LHCN-M2 (cell line): ENCODE measurements at places on chromosomes 11 and 22.

- DNase-seq, result no peak
These were observed 18.7 kb downstream of the ALG12 start for GRCh38 chr22:49899530-49899929.

GRCh38 chr22:31947296-31947695 is 3.0 kb downstream of the YWHAH start:
- DNase-seq, result peak; percentile 35

GRCh38 chr11:69145050-69145380 is 10.7 kb upstream of the SMIM38 start:
- DNase-seq, result no peak

DNA sequence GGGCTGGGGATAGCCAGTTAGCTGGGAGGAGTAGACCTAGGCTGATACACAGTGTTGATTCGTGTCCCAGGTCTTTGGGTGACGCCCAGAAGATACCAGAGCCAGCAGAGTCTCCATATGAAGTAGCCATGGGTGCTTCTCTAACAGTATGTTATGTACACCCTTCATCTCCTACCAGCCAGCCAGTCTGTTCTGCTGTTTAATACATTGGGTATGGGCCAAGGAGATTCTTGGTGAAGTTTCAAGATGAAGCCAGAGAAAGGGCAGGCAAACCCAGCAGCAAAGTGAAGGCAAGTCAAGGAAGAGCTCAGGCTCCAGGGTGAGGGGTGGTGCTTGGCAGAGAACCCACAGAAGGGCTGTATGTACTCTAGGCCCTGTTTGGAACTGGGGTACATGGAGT is 56.4 kb downstream of the PPFIBP2 start:
- DNase-seq, result no peak

- DNase-seq, result peak; percentile 41
These were observed 58.6 kb upstream of the EIF3D start for GRCh38 chr22:36587289-36588154.

DNA sequence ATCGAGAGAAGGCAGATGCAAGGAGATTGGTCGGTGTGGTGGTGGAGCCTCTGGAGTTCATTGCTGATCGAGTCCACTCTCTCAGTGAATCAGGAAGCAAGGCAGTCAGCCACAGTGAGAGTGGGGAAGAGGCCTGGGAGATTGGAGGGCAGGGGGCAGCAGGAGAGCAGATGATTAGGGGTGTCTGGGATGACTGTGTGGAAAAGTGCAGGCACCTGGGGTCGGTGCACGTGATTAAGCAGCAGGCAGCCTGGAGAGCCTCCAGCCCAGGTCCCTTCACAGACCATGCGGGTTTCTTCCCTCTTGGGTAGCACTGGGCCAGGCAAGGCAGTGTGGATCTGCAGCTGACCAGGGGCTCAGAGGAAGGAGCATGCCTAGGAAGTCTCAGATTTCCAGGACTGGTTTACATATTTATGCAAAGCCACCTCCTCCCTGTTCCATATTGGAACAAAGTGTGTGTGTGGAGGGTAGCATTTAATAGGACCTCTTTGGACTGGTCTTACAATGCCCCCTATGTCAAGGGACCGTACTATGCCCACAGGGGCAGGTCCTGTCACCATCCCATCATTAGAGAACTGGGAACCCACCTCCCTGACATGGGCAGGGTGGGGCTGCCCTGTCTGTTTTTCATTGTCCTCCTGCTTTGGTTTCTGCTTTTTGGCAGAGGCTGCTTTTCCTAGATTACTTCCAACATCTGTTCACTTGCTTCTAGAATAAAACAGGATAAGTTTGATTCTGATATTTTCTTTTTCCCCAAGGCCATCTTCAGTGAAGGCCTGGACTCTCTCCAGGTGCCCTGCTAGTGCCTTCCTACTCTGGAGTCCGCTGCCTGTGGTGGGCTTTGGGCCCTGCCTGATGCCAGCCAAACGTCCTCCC is 14.0 kb upstream of the GDPD5 start:
- no peak for DNase-seq

DNA sequence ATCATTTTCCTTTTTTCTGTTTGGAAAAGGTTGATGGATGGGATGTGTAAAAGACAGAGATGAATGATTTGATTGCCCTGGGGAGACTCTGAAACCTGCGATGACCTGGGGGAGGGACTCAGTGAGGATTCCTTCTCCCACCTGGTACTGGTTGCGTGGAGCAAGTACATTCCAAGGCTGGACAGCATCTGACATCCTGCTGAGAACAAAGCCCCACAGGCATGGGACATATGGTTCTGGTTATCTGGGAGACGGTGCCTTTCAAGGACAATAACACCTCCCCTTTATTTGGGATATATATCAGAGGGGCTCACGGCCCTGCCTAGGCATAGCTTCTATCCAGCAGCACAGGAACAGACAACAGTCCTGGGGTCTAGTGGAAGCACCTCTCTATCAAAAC is 527.8 kb downstream of the METTL15 start:
- no peak for DNase-seq

GRCh38 chr11:62025487-62026105 is 58.2 kb upstream of the FTH1 start:
- peak; percentile 88 for DNase-seq

DNA sequence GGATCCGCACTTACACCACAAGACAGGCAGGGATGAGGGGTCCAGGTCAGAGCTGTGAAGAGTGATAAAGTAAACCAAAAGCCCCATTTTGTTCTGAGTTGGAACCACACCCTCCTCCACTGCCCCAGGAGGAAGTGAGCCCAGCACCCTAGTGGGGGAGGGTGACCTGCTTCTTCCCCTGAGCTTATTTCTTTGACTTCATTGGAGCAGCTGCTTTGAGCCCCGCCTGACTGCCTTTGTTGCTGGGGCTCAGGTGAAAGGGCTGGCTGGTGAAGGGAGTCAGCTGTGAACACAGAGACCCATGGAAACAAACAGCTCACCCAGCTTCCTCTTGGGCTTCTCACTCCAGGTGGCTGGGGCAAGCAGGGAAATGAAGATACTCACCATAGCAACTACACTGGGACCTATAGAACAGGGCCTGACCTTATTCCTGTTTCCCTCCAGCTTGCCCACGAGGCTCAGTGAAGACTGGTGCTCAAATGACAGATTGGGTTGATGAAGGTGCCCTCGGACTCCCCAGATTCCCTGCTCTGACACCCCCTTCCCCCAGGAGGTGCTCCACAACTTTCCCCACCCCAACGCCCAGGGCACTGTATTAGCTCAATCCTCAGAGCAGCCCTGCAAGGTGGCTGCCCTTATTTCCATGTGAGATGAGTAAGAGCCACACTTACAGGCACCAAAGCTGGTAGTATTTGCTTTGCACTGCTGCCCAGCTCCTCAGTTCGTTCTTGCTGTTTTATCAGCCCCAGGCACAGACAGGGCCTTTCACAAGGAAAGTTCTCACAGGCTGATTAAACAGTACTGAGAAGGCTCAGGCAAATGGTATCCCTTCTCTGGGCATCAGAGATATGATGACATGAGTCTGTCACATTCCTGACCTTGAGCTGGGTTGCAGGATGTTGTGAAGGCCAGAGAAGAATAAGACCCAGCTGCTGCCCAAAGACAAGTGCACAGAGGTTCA is 2.4 kb downstream of the UCP2 start:
- no peak for DNase-seq

GRCh38 chr11:21148376-21148775 is 479.0 kb downstream of the NELL1 start:
- no peak for DNase-seq

DNA sequence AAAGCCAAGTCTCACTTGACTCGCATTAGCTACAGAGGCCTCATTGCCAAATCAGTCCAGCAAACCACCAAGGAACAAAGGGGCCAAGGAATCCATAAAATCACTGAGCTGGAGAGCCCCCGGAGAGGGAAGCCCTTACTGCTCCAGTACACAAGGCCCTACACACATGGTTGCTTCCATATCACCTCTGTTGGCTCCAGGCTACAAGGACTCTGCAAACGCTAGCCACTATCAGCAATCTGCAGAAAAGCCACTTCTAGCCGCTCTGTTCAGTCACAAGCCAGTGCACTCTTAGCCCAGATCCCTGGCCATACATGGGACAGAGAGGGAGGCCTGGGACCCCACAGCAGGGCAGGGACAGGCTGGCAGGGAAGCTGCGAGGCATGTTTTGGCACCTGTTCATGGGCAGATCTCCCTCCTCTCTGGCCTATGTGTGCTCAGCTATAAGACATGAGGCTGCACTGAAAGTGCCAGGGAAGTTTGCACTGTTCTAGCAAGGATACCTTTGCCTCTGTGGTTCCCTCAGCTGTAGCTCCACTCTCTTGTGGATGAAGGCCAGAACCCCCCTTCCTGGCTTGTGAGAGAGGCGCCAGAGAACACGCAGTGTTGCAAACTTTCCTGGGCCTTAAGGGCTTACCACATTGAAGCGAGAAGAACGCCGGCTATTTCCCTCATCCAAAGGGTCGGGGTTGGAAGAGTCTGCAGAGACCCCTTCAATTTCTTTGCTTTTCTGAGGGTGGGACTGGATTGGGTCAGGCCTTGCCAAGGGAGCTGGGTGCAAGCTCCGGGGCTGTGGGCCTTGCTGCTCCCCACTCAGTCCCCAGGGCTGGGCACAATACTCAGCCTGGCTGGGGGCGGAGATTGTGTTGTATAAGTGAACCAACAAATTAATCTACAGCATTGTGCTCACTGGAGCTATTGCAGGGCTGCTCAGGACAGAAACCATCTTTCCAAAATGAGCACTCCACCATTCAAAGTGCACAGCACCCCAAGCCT is 108.7 kb upstream of the PITPNB start:
- DNase-seq, result no peak

GRCh38 chr11:119181677-119182412 is 3.4 kb upstream of the NHERF4 start:
- no peak for DNase-seq

- DNase-seq, result no peak
These were observed 27.3 kb downstream of the BCL2L13 start for GRCh38 chr22:17665854-17666253.

GRCh38 chr11:118572981-118573550 is 857 bp downstream of the ARCN1 start:
- DNase-seq, result peak; percentile 43

- DNase-seq, result no peak
These were observed 263.8 kb upstream of the NARS2 start for GRCh38 chr11:78838417-78838816.

DNA sequence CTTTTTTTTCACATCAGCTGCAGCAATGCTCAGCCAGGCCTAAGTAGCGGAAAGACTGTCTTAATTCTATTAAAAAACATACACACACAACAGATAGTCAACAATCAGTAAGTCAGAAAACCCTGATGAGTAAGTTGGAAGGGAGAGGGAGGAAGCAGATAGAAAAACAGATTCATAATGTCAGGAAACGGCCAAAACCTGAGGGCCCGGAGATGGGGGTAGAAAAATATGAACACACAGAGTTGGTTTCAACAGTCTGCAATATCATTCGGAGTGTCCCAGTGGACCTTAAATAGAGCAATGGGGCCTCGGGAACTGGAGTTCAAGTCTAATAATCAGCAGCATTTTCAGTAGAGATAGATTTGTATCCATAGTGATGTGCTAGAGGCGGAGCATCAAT is 14.8 kb downstream of the LRRC55 start:
- DNase-seq, result no peak

GRCh38 chr11:77596626-77597025 is 6.9 kb downstream of the AQP11 start:
- peak; percentile 37 for DNase-seq

DNA sequence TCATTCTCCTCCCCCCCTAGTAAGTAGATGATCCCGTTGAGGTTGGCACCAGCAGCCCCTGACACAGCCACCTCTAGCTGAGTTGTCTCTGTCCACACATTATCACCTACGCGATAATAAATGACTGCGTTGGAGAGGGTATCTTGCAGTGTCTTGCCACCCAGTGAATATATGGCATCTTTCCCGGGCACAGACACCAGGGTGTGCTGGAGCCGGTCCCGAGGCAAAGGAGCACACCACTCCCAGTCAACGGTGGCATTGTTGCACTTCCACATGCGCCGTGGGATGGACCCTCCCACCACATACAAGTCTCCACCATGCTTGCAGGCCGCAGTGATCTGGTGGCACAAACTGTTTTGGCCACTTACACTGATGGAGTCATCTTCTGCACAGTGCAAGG is 5.4 kb downstream of the KBTBD4 start:
- DNase-seq, result no peak

GRCh38 chr11:70464509-70465361 is 66.4 kb downstream of the CTTN start:
- DNase-seq, result no peak

GRCh38 chr11:62124186-62125113 is 639 bp downstream of the INCENP start:
- peak; percentile 74 for DNase-seq

- DNase-seq, result no peak
These were observed 171.3 kb downstream of the BRD1 start for GRCh38 chr22:49656291-49656851.

DNA sequence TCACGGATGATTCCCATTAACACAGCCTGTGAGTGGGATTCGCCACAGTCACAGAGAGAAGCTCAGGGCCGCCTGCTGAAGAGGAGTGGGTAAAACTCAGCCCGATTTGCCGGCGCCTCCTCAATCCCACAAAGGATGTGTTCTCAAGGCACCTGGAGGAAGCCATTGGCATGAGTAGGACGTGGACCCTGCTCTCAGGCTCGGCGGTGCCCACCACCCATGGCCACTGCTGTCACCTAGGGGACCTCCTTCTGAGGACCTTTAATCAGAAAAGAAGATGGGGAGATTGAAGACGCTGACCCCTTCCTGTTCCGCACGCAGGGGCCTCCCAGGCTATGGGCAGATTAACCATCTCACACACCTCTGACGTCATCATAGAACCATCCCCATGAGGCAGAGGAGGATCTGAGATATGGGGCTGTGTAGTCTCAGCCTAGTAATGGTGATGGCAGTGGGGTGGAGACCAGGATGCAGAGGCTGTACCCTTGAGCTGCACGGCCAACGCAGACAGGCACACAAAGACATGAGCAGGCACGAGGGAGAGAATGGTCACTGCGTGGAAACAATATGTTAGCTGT is 571.8 kb downstream of the BRD1 start:
- DNase-seq, result no peak

GRCh38 chr22:25367756-25368155 is 148.3 kb downstream of the CRYBB2 start:
- DNase-seq, result no peak

DNA sequence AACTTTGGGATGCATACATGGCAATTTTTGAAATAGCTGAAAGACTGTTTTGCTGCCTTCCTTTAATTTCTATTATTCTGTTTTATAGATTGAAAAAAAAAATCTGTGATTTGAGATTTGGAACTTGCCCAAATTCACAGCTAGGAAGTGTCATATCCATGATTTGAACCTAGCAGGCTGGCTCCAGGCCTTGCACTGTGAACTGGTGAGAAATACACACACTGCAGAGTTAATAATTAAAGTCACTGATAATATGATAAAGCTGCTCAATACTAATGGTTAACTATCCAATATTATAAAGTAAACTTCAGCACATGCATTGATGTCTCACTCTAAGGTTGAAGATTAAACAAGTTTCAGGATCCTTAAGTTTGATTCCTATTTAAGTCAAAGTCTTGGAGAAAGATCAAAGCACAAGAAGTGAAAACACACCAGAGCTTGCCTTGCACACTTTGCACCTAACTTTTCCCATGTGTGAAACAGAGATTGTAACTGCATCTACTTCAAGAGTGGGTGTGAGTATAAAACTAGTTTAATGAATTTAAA is 150.6 kb upstream of the CCDC179 start:
- DNase-seq, result no peak

GRCh38 chr11:69913591-69914285 is 94.5 kb upstream of the FGF3 start:
- DNase-seq, result no peak
